ENCODE measurements at places on chromosomes 6 and 20. TPM values are rescaled to one million over a fixed set of nuclear protein-coding genes. Genes with fewer than 3 reads are reported as not detected.

DNA sequence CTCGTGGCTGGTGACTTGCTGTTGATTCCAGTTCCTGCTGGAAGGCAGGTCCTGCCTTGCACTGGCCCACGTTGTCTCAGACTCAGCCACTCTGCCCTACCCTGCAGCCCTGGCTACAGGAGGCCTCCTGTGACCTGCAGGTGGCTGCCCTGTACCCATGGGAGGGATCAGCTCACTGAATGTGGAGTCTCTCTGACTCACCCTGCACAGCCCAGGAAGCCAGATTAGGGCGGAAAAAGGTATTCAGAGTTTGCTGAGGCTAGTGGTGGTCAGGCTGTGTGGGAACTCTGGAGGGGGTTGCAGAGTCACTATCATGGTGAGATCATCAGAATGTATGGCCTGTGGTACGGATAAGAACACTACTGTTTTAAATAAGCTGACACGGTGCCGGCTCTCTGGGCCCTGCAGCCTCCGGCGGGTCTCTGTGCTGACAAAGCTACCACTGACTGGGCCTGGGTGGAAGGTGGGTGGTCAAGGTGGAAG is 24.7 kb upstream of the PYGB start:
- peak; percentile 76 for DNase-seq

ZMYND8 gene
- total RNA-seq: 50.3 TPM

SLC29A1 gene
- 59.8 TPM for total RNA-seq

- no peak for DNase-seq
Observed at GRCh38 chr6:39887692-39888450, 46.4 kb downstream of the MOCS1 start.

TNF gene
- 93.3 TPM for total RNA-seq

DNMT3B gene
- total RNA-seq: 1.4 TPM

KIZ gene
- total RNA-seq: 13.2 TPM

All from activated CD4-positive, alpha-beta T cell treated with anti-CD3 and anti-CD28 coated beads for 36 hours (primary cell).